ENCODE measurements at places on chromosomes 6 and 20. TPM values are rescaled to one million over a fixed set of nuclear protein-coding genes. Genes with fewer than 3 reads are reported as not detected.

Gene ANGPT4
- not detected for total RNA-seq

Gene KHDC1L
- not detected for total RNA-seq

Gene LIN28B
- not detected for total RNA-seq

Gene GRM4
- total RNA-seq = 0.11 TPM

Gene ID4
- total RNA-seq = not detected
